ENCODE measurements at places on chromosomes 1 and 21.

DNA sequence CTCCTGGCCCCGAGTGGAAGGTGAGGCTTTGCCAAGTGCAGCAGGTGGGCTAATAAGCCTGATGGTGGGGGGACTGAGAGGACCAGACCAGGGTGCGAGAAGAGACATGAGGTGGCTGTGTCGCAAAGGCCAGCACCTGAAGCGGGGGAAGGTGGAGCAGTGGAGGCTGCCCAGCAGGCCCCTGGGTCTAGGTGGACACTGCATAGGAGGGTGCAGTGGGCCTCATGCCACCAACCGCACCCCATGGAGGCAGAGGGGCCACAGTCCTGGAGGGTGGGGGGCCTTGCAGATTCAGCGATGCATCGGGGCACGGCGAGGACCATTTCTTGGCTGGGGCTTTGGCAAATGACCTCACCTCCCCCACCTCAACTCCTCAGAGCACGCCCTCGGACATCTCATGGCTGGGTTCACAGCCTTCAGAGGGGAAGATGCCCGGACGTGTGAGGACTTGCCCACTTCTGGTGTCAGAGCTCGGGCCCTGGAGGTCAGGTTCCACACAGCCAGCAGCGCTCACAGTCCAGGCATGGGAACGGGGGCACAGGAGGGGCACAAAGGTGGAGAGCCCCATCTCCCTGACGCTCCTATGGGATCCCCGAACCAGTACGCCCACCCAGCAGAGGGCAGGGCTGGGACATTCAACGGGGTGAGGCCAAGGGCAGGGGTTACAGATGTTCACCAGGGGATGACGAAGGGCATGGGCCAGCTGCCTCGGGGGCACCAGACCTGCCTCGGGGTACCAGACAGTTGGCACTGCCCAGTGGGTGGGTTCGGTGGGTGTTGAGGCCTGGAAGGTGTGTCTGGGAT lies 35.4 kb downstream of the UBE2G2 start:
- DNase-seq: no peak

DNA sequence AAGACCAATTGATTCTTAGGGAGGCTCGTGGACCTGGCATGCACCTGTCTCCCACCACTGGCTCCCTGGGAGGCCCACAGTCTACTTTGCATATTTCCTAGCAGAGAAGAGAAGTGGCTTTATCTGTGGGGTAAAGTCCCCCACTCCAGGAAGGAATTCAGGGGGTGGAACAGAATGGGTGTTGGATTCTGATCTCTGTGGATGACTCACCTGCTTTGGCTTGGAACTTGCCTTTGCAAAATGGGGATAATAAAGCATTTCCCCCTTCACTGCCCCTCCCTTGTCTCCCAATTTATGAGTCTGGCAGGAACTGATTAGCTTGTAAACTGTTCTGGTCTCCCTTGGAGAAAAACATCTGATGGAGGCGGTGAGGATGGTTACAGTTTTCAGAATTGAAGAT lies 21.2 kb upstream of the OTUD3 start:
- no peak for DNase-seq

GRCh38 chr1:156448134-156448967 lies 52.2 kb downstream of the MEF2D start:
- no peak for DNase-seq

- no peak for DNase-seq
Measured at GRCh38 chr1:114222920-114223319, 69.3 kb upstream of the SYT6 start.

DNA sequence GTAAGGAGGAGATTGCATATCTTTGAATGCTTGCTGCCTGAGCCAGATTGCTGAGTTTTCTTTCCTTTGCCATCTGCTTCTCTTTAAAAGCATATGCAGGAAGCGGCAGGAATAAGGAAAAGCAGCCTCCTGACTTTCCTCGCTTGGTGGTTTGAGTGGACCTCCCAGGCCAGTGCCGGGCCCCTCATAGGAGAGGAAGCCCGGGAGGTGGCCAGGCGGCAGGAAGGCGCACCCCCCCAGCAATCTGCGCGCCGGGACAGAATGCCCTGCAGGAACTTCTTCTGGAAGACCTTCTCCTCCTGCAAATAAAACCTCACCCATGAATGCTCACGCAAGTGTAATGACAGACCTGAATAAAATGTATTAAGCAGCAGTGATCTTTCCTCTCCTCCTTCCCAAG lies 1.5 kb downstream of the CORT start:
- no peak for DNase-seq

- DNase-seq: no peak
Measured at GRCh38 chr1:235739631-235740030, 90.0 kb upstream of the GNG4 start.

DNA sequence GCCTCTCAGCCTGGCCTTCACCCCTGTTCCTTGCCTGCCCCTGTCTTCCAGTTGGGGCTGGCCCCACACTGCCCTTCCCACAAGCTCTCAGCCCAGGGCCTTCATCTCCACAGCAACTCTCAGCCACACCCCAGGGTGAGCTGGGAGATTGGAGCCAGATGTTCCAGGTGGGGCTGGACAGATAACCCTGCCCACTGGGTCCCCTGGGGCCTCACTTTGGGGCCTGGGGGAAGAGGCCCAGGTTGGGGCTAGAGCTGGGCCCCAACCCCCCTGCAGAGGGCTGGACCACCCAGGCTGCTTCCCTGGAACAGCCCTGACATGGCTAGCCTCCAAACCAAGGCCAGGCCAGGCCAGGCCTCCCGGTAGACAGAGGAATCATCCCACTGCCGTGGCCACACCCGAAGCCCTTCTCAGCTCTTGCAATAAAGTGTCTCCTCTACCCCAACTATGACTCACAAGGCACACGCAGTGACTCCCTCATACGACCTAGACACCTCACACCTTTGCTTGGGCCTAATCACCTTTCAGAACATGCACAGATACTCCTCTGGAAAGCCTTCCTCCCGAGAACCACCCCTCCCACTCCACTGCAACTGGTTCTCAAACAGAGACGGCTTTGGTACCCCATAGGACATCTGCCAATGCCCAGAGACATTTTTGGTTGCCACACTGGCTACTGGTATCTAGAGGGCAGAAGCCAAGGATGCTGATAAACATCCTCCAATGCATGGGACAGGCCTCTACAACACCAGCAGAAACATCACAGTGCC lies 22.2 kb downstream of the SLC2A1 start:
- no peak for DNase-seq

GRCh38 chr1:22861764-22862440 lies 110.8 kb downstream of the LACTBL1 start:
- no peak for DNase-seq

- DNase-seq: no peak
Measured at GRCh38 chr1:242890192-242890741, 364.8 kb downstream of the CEP170 start.

DNA sequence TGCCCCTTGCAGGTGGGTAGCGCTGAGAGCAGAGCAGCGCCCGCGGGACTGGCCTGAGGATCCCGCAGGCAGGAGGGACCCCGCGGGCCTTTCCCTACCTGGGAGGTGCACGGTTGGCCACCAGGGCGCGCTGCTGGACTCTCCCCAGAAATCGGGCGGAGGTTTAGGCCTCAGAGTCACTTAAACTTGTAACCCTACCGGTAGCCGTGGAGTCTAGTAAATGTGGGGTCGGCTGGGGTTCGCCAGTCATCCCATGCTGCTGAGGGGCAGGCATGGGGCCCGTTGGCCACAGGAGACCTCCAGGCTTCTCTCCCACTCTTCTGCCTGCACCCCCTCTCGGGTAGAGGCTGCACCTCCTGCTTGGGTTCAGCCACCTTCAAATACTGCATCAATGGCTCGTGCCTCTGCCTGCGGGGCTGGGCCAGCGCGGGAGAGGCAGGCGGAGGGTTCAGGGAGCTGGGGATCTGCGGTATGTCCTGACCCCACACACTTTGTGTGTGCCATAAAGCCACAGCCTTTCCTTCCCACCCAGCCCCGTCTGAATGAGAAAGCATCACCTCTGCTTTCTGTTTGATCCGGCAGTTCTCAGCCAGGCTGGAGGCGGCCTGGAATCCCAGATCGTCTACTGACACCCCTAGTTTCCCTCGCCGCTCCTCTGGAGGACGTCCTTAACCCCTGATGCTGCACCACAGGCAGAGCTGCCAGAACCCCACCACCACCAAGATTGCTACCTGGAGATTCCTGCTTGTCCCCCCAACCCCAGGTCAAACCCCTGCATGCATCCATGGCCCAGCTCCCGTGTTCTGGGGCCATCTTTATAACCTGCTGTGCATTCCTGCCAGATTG lies 12.3 kb upstream of the GSTM4 start:
- DNase-seq: no peak

DNA sequence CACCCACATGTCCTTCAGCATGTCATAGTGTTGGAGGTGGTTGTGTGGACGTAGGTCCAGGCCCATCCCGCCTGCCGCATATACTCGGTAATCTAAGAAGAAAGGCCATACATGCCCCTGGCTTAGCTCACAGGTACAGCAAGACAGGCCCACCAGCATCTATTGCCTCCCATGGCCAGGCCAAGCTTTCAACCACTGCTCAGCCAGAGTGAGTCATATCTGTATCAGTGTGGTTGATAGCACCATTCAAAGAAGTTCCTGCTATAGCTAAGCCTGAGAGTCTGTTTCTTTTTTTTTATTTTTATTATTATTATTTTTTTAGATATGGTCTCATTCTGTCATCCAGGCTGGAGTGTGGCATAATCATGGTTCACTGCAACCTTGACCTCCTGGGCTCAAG lies 17.0 kb downstream of the KLHDC8A start:
- DNase-seq: no peak

GRCh38 chr1:228212415-228212965 lies 4.6 kb downstream of the OBSCN start:
- no peak for DNase-seq

DNA sequence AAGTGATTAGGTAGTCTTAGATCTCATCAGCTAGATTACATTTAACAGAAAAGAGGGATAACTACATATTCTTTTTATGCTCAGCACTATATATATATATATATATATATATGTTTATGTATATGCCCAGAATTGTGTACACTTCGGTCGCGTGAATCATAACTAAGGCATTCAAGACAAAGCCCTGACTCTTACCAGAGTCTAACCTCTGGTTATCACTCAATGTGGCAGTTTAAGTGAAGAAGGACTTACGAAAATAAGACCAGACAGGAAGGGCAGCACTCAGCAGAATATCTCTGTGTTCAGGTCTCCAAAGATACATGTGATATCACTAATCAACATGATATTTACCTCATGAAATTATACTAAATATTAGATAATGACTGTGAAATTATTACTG lies 1326.7 kb downstream of the MRPL39 start:
- no peak for DNase-seq

DNA sequence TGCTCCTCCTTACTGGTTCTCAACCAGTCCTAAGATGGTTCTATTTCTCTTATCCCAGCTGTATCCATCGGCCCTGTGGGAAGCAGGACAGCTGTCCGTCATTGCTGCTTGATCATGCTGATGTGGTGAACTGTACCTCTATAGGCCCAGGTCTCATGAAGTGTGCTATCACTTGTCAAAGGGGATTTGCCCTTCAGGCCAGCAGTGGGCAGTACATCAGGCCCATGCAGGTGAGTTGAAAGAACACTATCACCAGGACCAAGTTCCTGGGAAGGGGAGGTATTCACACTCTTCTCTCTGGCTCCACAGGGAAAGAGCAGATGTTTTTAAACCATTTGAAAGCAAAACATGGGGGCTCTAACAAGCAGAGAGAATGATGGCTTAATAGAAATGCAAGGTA lies 302.6 kb downstream of the PAPPA2 start:
- no peak for DNase-seq

- no peak for DNase-seq
Measured at GRCh38 chr1:89125913-89126580, at the start of gene GBP2. GBP2 (minus strand) TSS chr1:89126114; CDS start chr1:89121966, 4,148 bp downstream.

DNA sequence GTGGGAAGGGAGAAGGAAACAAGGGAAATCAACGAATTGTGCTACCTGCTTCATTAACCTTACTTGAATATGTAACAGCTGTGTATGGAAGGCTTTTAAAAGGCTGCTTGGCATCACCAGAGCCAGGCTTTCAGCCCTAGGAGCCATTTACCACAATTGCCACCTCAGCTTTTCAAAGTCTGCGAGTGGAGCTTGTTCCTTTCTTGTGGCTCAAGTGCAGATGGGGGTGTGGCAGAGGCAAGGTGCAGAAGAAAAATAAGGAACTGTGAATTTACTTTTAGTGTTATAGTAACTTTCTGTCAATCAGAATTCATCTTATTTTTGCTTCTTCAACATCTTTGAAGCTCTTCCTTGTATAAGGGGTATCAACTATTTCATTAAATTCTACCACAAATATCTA lies 17.6 kb downstream of the CLCA2 start:
- DNase-seq: no peak

GRCh38 chr1:160129046-160129445 lies 13.5 kb downstream of the ATP1A2 start:
- DNase-seq: no peak
